Dermis blood vessel endothelial cell (primary cell): ENCODE measurements at places on chromosomes 3 and 15. TPM values are rescaled to one million over a fixed set of nuclear protein-coding genes. Genes with fewer than 3 reads are reported as not detected.

GRCh38 chr3:45097296-45097883, 48.8 kb downstream of the CDCP1 start:
- DNase-seq = no peak

GRCh38 chr15:41429003-41429890, 12.4 kb downstream of the RTF1 start:
- no peak for DNase-seq

DNA sequence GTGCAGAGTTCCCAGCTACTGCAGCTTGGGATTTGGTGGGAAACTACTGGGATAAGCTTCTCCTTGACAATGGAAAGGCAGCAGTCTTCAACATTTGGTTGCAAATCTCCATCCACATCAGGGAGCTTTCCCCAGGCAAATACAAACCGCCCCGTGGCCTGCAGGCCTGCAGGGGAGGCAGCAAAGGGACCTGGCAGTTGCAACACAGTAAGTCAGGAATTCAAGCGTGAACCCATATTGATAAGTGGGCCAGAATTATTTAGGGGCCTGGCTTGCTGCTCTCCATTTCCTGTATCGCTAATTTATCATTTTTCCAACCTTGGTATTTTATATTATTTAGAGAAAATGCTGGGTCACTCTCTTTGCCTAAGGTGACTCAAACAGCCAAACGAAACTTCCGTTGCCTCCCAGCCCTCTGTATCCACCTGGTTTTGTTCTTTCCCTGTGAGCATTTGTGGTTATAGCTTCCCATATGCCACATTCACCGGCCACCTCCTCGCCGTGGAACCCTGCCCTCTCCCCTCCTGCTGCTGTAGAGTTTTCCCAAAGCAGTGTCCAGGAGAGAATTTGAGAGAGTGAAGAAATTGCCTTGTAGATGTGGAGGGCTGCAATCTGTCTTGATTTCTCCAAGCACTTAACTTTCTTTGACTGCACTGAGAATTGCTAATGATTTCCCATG, 34.8 kb downstream of the B3GALNT1 start:
- no peak for DNase-seq

DNA sequence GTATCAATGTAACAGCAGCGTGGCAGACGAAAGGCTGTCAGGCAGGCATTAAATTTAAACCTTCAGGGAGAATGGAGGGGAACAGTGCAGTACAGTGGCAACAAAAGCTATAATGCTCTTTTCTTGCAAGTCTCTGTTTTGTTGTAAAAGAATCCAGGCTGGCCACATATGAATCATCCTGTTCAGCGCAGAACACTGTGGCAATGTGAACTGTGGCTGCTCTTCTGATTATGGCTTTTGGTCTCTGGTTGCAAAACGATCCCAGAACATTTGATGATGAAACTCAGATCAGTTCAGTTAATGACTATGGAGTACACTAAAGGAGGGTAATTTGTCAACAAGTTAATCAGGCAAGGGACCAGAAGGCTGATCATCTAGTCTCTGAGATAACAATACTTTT, 219.7 kb upstream of the SGO1 start:
- DNase-seq = no peak

DNA sequence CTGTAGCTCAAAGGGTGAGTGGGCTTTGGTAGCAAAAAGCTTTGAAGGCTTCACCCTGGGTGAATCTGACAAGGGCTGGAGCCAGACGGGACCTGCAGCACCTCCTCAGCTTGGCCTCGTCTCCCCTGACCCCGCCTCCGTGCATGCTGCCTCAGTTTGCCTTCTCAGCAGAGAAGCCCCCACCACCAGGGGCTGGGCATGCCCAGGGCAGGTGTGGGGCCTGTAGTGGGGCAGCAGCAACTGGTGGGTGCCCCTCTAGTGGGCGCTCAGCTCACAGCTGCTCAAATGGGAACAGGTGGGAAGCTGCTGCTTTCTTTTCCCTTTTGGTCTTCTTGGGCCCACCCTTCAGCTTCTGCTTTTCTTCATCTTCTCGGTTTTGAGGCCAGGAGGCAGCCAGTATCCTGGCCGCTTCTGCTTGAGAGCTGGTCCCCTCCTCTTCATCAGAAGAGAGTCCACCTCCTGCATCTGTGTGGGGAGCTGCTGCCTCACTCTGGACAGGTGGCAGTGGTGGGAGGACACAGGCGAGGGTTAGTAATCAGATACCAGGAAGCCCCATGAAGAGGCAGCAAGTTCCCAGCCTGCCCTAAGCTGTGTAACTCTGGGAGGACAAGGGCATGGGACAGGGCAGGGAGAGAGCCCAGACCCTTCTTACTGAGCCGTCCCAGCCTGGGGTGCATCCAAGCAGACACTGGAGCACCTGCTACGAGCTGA, 21.0 kb downstream of the TMEM43 start:
- no peak for DNase-seq

- DNase-seq = no peak
Measured at GRCh38 chr3:116216761-116217160, 228.5 kb downstream of the LSAMP start.

CFAP92 gene
- total RNA-seq = 1.9 and 2.4 TPM in 2 replicates

DNA sequence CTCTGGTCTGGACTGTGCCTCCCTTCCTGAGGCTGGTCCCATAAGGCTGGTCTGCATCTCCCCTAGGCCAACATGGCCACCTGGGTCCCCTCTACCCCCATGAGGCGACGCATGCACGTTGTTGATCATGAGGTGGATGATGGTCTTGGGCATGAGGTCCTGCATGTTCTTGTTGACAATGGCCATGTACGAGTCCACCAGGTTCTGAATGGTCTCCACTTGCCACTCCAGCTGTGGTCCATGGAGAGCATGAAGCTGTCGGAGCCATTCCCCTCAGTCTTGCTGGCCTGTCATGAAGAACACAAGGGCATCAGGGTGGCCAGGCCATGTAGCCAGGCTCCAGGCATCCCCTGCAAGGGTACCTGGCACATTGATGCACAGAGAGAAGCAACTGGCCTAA, 27.1 kb upstream of the CSPG4 start:
- no peak for DNase-seq

DNA sequence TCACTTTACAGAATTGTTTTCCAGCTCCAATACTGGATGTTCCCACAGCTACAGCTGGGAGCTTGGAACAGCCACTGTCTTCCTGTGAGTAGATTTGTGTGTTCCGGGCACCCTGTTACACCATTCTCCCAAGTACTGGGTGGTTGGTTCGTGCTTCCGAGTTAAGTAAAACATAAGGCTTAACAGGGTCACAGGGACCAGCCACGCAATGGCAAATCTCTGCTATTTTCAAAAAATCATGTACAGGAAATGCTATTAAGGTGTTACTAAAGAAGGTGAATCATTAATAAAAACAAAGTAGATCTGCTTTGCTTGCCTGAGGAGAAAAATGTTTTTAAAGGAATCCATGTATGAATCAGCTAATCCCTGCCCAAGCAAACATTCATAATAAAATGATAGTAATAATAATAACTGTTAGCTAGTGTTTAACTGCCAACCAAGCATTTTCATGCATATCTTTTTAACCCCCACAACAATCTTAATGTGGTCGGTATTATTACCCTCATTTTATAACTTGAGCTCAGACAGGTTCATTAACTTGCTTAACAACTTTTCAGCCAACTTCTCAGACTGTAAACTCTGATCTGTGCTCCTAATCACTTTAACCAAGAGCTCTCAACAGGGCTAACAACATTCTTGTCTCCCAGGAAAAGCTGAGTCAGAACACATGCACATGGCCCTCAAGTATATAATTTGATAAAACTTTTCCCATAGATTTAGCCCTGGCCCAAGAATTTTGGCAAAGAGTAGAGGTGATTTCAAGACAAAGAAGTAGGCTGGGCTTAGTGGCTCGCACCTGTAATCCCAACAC, 2.7 kb upstream of the C2CD4A start:
- peak; percentile 78 for DNase-seq

- no peak for DNase-seq
Measured at GRCh38 chr3:123261666-123262065, 59.9 kb downstream of the SEC22A start.

LINGO1 gene
- total RNA-seq = 0.51 TPM in 1 of 2 replicates, not detected in the other

- DNase-seq = no peak
Measured at GRCh38 chr15:77119446-77119845, 48.5 kb upstream of the TSPAN3 start.

AMIGO3 gene
- 1.0 TPM in 1 of 2 replicates, not detected in the other for total RNA-seq

PLCL2 gene
- 12.4 and 14.8 TPM in 2 replicates for total RNA-seq

DNA sequence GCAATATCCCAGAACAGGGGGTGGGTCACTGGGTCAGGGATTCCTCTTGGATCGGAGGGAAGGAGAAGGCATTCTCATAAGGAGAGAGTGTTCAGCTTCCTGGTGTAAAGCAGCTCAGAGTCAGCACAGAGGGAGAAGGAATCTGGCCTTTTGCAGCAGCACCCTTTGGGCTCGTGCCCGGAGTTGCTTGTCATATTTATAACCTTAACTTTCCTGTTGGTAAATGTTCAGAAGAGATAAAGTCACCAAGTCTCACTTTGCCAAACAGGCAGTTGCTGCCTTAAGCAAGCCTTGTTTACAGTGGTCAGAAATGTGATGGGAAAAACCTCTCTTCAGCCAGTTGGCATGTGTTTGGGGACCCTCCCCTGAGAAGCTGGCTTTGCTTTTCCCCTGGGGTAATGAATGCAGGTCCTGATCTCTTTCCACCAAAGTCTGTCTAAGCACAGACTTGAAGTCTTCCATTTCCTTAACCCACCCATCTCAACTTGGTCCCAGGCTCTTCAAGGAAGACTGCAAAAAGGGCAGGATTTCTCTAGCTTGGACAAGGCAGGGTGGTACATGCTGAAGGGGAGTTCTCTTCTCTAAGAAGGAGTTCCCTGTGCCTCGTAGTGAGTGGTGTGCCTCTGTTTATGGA, 206.9 kb upstream of the BHLHE40 start:
- DNase-seq = peak; percentile 45

TM4SF1 gene
- total RNA-seq = 921 and 1,047 TPM in 2 replicates

PYGO1 gene
- 0.19 and 0.51 TPM in 2 replicates for total RNA-seq

GRCh38 chr3:53254509-53255422, 1.1 kb downstream of the TKT start:
- DNase-seq = peak; percentile 72

ANKUB1 gene
- total RNA-seq = not detected in 2 replicates
